ENCODE measurements at places on chromosomes 7 and 10.

- no peak for DNase-seq
Measured at GRCh38 chr7:69193061-69193460, 405.2 kb upstream of the AUTS2 start.

DNA sequence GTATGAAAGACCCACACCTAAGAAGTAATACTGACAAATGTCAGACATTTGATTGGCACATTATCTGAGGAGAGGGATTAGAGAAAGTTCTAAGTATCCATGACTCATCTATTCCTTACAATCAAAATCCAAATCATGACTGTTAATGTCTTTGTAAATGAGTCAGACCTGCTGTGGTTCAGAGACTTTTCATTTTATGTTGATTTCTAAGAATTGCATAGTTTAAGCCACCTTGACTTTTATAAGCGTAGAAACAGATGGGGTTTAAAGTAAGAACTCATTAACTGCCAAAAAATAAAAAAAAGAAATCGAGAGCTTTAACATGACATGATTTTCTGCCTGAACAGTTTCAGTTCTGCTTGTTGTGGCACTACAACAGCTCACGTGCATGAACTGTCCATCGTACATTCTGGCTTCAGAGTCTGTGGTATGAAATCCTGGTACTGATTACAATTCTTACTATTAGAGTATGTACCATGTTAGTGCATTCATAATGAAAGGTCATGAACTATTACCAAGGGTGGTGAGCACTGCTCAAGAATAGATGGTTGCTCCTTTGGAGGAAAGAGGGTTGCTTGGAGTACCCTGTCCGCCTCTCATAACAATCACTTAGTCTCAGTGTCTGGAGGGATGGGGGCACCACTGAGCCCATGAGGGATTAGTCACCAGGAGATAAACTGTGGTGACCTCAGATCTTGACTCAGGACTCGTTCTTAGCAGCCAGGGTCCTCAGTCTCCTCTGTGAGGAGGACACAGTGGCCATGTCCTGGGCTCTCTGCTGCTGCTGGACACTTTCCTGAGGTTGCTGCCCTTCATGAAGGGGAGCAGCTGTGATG lies 42.2 kb downstream of the ACSM6 start:
- no peak for DNase-seq

GRCh38 chr10:27541796-27542729 lies 38.0 kb downstream of the RAB18 start:
- no peak for DNase-seq

DNA sequence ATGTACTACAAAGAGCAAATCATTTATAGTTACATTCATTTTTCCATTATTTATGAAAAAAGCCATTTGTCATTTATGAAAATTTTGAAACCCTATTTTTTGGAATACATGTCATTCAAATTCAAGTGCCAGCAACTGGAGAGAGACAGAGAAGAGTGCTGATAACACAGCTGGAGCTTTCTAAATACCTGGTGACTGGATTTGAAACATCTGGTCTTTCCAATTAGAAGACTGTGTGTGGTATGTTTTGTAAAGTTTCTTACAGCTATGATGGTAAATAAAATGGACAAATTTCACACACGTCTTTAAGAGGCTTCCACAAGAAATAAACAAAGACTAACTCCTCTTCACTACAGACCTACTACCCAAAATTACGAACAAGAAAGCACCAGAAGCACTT lies 56.8 kb downstream of the CHCHD3 start:
- DNase-seq = no peak

DNA sequence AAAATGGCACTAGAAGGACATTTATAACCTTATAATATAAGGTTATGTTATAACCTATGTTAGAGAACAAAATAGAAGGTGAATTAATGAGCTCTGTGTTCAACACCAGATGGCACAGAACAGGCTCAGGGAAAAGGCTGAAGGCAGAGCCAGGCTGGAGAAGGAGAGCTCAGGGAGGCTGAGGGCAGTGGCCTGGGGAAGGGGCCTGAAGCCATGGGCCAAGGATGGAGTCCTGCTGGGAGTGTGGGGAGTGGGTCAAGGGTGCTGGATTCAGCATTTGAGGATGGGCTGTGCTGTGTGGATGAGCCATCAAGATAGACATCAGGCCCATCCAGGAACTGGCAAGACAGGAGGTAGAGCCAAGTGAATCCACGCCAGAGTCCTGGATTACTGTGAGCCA lies 218.8 kb downstream of the ZNF248 start:
- no peak for DNase-seq

All from activated CD4-positive, alpha-beta T cell treated with anti-CD3 and anti-CD28 coated beads, Interleukin-2, amount 50 U/mL, for 24 hours (primary cell).